ENCODE measurements at places on chromosomes 6 and 20.

DNA sequence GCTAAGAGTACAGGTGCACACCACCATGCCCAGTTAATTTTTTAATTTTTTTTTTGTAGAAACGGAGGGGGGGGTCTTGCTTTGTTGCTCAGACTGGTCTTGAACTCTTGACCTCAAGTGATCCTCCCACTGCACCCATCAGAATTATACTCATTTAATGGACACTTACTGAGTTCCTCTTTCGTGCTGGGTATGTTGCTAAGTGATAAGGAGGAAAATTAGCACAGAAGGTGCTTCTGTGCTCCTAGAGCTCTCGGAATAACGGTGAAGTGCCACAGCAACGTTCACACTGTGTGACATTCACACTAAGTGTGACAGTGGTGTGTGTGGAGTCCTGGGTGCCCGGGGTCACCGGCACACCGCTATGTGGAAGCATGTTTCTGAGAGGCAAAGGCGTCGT is 32.1 kb upstream of the BMP6 start:
- DNase-seq: no peak

DNA sequence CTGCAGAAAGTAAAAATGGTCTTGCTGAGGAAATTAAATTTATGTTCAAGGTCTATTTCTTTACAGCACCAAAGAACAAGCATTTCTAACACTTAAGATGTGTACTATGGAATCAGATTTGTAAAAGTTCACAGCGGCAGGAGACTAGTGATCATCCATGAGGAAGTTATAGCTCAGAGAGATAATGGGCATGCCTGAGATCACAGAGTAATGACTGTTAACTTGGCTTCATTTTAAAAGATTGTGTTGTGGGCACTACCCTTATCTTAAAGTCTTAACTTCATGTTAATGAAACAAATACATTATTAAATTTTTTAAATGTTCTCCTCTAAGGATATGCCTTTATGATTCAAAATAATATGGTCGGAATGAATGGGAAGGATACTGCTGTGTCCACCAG is 168.6 kb downstream of the GMPR start:
- DNase-seq: no peak

DNA sequence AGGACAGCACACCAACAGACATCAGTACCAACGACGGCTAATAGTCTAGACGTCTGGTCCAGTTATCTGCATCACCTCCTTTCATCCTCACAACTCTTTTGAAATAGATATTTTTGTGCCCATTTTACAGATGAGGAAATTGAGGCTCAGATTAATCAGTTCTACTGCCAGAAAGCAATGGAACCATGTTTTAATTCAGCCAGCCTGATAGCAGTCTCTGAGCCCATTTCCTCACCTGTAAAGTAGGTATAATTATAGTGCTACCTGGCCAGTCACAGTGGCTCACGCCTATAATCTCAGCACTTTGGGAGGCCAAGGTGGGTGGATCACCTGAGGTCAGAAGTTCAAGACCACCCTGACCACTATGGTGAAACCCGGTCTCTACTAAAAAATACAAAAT is 9.8 kb upstream of the BMP7 start:
- DNase-seq: no peak

GRCh38 chr20:41316051-41316450 is 1.5 kb downstream of the ZHX3 start:
- no peak for DNase-seq

GRCh38 chr20:47316776-47317126 is 39.7 kb downstream of the ZMYND8 start:
- DNase-seq: no peak

DNA sequence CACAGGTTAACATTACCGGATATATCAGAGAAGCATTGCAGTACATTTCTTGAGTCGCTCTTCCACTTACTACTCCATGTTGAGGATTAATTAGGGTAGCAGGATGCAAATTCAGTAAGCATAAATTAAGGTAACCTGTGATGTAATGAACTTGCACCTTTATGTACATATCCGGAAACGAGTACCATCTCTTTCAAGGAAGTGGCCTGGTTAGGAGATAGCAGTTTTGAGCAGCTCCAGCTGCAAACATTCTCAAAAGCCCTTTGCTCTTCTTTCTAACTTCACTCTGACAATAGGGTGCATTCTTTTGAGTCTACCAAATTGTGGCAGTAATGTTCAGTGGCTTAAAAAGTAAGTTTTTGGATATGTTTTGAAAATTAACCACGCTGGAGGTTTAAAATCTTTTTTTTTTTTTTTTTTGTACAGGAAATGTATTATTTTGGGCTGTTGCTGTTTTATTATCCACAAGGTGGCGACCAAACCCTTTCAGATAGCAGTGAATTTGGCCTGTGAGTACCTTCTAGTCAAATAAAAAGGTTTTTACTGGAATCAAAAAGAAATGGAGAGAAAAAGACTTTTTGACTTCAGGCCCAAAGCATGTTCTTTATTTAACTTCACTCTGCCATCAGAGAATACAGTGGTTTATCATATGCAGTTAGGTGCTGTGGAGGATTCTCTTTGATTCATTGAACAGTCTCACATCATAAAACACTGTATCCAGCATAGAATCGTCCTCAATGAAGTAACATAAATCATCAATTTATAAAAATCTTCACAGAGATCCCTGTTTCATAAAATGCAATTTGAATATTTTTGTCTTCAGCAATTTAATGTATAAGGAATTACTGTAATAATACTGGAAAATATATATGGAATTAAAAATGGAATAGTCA is 8.9 kb downstream of the FAM217B start:
- peak; percentile 58 for DNase-seq

GRCh38 chr6:101397199-101397598 is 3.7 kb downstream of the GRIK2 start:
- DNase-seq: no peak

DNA sequence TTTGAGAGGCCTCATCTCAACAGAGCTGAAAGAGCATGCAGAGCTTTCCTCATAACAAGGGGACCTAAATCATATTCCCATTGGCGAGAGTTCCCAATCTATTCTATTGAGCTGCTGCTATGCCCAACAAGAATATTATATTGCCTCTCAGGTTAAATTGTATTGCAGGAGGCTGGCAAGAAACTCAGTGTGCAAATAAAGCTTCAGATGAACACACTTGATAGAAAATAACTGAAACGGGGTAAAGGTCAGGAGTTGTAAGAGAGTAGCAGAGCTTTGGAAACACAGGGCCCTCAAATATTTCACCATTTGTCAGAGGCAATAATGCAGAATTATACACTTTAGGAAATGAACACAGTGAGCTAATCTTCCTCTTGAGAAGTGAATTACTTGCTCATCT is 364.3 kb upstream of the SPTLC3 start:
- no peak for DNase-seq

GRCh38 chr20:33783818-33784217 is 27.3 kb upstream of the CHMP4B start:
- DNase-seq: no peak

DNA sequence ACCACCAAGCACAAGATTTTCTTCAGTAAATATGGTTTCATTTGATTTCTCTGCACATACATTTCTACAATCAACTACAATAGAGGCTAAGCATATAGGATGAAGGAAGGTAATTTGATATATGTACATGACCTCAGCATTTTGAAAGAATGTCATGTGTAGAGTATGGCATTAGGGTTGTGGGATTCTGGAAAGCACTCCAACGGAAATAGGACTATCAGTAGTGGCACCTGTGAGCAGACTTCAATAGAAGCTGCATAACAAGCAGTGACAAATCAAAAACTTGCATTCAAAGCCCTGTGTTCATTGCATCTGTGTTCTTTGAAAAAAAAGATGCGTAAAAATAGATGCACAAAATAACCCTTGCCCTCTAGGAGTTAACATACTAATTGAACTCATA is 57.5 kb upstream of the EYA4 start:
- DNase-seq: no peak

DNA sequence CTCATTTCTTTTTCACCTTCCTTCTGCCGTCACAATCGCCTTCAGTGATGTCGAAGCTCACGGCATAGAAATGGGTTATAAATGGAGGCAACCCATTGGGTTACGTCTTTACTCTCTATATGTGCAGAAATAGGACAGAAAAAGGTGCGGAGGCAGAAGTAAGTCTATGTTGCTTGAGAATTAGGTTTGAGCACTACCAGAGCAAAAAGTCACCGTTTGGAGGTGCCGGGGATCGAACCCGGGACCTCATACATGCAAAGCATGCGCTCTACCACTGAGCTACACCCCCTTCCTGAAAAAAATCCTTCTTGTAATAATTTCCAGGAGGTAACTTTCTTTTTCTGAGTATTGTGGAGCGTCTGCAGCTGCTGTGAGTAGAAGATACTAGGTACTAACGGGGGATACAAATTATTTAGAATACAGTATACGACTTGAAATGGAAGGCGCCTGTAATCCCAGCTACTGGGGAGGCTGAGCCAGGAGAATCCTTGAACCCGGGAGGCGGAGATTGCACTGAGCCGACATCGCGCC is 134.2 kb downstream of the TRIM27 start:
- peak; percentile 75 for DNase-seq

GRCh38 chr20:46206025-46206424 is 87.9 kb downstream of the CD40 start:
- DNase-seq: peak; percentile 31

GRCh38 chr6:148738946-148739821 is 7.6 kb upstream of the UST start:
- no peak for DNase-seq

DNA sequence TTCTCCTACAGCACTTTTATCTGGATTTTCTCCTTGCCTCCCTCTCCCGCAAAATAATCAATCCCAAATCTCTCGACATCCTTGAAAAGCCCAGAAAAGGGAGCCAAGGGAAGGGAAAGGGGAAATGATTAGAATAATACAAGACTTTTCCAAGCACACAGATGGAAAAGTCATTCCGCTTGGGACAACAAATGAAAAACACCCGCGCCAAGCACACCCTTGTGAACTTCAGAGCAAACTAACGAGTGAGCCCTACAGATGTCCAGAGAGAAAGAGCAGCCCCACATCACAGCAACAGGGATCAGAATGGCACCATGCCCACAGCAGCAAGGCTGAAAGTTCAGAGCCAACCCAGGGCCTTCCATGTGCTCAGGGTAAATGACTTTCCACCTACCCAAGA is 49.6 kb downstream of the NINL start:
- no peak for DNase-seq

DNA sequence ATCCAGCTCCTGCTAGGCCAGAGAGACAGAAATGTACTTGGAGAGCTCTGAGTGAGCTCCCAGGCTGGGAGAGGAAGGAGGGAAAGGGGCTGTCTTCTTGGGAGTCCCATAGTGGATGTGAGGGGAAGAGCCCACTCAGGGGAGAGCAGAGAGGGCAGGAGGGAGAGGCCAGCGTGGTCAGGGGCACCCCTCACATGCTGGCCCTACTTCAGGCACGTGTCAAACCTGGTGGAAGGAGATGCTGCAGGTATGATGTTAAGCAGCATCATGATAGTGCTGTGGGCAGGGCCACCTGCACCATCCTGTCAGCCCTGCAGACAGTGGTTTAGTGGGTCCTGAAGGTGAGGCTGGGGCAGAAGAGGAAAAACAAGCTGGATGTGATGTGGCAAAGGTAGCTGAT is 265.4 kb upstream of the RNF24 start:
- no peak for DNase-seq

DNA sequence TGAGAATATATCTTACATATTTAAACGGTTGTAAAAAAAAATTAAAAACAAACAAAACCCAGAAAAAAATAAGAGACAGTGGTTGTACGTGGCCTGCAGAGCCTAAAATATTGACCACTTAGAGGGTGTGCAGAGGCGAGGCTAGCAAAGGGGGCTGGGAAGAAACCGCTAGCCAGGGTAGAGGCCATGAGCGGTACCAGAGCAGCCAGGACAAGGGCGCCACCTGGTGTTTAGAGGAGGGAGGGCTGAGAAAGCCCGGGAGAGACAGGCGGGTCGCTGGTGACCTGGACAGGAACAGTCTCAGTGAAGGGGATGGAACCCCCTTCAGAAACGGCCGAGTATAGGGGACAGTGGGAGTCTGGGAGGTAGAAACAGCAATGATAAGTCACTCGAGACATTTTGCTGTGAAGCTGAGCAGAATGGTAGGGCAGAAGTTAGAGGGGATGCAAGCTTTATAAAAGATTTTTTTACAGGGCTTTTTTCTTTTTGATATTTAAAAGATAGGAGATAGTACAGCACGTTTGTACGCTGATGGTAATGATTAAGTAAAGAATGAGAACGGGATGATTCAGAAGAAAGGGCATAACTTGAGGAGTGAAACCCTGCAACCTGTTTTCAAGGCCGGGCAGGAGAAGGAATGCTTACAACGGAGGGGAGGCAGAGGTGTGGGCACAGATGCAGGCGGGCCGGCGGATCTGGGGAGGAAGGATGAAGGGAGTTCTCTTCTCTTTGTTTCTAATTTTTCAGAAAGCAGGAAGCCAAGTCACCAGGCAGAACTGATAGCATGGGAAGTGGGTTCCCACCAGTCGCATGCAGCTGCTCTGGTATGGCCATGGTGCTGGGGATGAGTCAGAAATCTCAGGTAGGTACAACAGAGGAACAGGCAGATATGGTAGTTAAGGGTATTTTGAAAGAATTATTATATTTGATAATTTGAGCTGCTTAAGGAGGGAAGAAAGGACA is 76.2 kb downstream of the FAM229B start:
- peak; percentile 42 for DNase-seq

All from HFFc6 (cell line).